ENCODE measurements at places on chromosomes 11 and 22.

GRCh38 chr11:40139066-40139465 lies 1320.4 kb downstream of the LRRC4C start:
- no peak for DNase-seq

- no peak for DNase-seq
Measured at GRCh38 chr22:18906896-18907295, 776 bp downstream of the DGCR6 start.

DNA sequence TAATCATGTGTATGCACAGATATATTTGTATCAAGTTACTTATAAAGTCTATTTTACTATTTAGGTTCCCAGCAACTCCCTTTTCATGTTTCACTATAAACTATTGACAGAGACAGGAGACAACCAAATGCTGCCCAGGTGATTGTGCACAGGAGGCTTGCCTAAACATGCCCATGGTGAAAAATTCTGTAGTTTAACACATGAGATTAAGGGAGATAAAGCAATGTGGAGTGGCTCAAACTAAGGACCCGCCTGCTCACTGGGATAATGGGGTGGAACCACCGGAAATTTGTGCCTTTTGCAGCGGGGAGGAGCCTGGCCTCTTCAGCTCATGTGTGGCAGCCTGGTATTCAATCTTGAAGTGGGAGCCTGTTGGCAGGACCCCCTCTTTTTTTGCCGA lies 459.5 kb upstream of the CNTN5 start:
- no peak for DNase-seq

DNA sequence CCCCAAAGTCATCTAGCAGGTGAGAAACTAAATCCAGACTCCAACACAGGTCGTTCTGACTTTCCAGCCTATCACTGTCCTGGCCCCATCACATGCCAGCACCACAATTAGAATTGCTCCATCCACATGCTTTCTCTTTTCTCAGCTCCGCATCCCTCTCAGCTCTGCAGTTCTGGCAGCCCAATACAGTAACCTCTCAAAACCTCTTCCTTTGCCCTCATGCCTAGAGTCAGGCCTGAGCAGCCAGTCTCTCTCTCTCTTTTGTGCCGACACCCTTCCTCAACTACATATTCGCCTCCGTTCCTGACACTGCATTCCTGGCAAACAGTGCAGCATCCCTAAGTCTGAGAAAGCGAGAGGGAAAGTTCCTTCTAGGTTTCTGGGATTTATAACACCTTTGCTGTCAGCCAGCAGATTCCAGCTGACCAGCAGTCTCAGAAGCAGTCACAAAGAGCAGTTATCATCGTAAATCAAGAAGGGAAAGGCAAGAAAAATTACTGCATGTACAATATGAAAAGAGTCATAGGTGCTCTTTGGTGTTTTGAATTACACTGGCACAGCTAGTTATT lies 258.0 kb downstream of the FAT3 start:
- no peak for DNase-seq

DNA sequence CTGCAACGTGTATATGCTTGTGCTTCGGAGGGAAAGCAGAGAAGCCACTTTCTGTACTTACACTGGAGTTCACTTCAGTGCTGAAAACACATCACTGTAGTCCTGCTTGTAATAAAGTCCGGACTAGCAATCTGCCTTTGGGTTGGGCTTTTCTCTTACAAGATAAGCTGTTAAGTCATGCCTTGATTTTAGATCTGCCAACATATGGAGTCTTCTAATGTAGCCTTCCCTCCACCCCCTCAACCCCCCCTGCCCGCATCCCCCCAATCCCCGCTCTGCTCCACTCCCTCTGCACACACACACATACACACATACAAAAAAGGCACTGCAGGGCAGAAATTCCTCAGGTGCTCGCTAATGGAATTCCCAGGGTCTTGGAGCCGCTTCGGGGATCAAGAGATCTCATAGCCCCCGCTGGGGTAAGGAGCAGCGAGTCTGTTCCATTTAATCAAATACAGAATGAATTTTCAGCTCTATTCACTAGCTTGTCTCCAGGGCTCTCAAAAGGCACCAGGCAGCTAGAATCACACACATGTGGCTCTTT lies 3.4 kb downstream of the CDON start:
- no peak for DNase-seq

- DNase-seq: peak; percentile 81
Measured at GRCh38 chr11:71927820-71928736, at the start of gene XNDC1N. XNDC1N (minus strand) TSS chr11:71928594; CDS start chr11:71923353, 5,241 bp downstream.

- peak; percentile 2 for DNase-seq
Measured at GRCh38 chr11:13535819-13536218, 40.0 kb upstream of the PTH start.
